ENCODE measurements at places on chromosomes 5 and 9. TPM values are rescaled to one million over a fixed set of nuclear protein-coding genes. Genes with fewer than 3 reads are reported as not detected.

FAM221B gene
- not detected for total RNA-seq

SV2C gene
- 0.23 TPM for total RNA-seq

LMX1B gene
- total RNA-seq: 0.22 TPM

PCDHB15 gene
- 3.2 TPM for total RNA-seq

SPEF2 gene
- total RNA-seq: 5.8 TPM

FRMPD1 gene
- not detected for total RNA-seq

PHF24 gene
- total RNA-seq: 0.81 TPM

ECM2 gene
- total RNA-seq: 11.1 TPM

FGF1 gene
- 4.1 TPM for total RNA-seq

PARP8 gene
- 40.8 TPM for total RNA-seq

MELK gene
- 0.13 TPM for total RNA-seq

TMEM232 gene
- 3.0 TPM for total RNA-seq

ASPN gene
- total RNA-seq: 36.3 TPM
